Right renal cortex interstitium (tissue), 3 donors: ENCODE measurements at places on chromosomes 16 and 17. TPM values are rescaled to one million over a fixed set of nuclear protein-coding genes. Genes with fewer than 3 reads are reported as not detected.

TRPV3 gene
- polyA plus RNA-seq, result 0.67 TPM

LGALS3BP gene
- 126 TPM for polyA plus RNA-seq

PAQR4 gene
- polyA plus RNA-seq, result 7.5 TPM

SLC13A2 gene
- polyA plus RNA-seq, result 7.4 TPM

SPNS2 gene
- 41.5 TPM for polyA plus RNA-seq
